ENCODE measurements at places on chromosomes 4 and X. TPM values are rescaled to one million over a fixed set of nuclear protein-coding genes. Genes with fewer than 3 reads are reported as not detected.

Gene RNF212
- 7.1 TPM for total RNA-seq

DNA sequence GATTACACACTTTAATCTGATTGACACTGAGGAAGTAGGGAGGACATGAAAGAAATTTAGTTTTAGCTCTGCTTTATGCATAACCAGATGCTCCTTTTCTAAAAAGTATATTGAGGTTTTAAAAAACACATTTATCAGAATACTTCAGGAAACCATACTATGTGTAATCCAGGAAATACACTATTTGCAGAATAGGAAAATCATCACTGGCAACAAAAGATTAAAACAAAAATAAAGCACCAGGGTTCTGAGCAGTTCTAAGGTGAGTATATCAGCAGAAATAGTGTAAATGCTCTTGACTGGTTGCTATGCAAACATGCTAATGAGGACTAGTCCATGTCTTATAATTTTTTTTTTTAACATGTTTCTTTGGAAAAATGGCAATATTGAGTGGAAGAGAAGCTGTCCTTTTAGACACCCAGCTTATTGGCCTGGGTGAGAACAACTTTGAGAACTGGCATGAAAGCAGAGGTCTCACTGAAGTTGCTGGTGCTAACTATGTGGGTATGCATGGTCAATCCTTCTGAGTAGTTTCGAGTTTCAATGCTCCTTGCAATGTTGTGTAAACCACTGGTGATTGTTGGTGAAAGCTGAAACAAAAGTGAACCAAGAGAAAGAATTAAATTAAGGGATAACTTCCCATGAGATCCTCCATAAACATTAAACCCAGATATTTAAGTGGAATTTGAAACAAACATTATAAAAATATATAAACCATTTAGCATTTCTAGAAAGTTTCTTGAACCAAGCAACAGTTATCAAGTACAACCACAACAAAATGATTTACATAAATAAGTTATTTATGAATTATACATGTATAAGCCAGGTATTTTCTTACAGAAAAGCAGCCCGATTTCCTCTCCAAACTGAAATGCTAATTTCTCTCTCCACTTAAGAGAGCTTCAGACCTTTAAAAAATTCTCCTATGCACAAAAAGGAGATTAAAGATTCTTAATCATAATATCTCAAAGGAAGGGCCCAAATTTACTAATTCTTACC, 20.4 kb upstream of the SCD5 start:
- DNase-seq, result no peak

GRCh38 chr4:152102436-152103000, 341.7 kb upstream of the GATB start:
- no peak for DNase-seq

Gene ITGB1BP2
- total RNA-seq, result 1.5 TPM

DNA sequence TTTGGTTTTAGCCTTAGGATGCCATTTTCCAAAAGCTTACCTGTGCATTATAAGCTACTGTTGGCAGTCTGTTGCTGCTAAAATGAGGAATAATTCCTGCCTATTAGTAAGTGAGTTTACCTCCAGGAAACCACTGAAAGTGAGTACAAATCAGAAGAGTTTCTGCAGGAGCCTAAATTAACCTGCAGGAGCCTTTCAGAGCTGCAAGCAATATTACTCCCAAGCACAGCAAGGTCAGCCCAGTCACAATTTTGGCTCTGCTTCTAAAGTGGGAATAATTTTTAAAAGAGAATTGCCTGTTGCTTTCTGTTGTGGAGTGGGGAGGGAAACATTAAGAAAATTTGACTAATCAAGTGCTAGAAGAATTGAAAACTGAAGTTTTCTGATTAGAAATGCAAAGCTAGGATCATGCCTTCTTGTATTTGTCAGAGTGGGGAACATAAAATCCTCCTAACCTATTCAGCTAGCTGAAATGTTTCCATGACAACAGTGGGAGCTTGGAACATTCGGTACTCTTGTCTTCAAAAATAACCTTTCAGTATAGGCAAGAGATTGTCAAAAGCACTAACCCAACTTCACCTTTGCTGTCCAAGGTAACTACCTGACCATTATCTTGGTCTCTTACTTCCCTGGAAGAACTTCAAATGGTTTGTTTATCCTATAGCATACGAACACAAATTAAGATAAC, 193.2 kb downstream of the COMMD8 start:
- no peak for DNase-seq

- no peak for DNase-seq
Observed at GRCh38 chr4:183403486-183403885, 41.0 kb upstream of the CDKN2AIP start.

DNA sequence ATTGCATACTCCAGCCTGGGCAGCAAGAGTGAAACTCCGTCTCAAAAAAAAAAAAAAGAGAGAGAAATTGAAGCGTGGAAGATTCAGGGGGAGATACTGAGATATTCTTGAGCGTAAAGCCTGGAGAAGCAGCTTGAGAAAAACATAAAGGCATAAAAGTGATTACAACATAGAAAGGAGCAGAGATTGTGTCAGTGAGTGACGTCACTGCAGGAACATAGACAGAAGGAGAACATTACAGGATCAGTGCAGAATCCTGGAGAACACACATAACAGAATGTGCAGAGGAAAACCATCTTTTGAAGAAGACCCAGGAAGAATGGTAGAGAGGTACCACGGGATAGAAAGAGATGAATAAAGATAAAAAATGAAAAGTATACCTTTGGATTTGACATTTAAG, 147.0 kb downstream of the APBB2 start:
- DNase-seq, result no peak

All from osteoblast (primary cell).